Central memory CD4-positive, alpha-beta T cell (primary cell): ENCODE measurements at places on chromosomes 1 and 21.

DNA sequence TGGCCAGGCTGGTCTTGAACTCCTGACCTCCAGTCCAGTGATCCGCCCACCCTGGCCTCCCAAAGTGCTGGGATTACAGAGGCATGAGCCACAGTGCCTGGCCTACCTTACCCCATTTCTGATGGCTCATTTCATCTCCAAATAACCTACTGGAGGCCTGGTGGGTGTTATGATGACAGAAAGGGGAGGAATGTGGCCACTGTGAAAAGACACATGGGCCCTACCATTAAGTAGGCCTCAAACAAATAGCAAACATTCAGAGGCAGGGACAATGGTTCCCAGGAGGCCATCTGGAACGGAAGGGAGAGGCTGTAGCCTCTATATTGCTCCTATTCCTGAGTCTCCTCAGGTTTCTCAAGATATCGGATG lies 932 bp upstream of the FCRLA start:
- no peak for DNase-seq

DNA sequence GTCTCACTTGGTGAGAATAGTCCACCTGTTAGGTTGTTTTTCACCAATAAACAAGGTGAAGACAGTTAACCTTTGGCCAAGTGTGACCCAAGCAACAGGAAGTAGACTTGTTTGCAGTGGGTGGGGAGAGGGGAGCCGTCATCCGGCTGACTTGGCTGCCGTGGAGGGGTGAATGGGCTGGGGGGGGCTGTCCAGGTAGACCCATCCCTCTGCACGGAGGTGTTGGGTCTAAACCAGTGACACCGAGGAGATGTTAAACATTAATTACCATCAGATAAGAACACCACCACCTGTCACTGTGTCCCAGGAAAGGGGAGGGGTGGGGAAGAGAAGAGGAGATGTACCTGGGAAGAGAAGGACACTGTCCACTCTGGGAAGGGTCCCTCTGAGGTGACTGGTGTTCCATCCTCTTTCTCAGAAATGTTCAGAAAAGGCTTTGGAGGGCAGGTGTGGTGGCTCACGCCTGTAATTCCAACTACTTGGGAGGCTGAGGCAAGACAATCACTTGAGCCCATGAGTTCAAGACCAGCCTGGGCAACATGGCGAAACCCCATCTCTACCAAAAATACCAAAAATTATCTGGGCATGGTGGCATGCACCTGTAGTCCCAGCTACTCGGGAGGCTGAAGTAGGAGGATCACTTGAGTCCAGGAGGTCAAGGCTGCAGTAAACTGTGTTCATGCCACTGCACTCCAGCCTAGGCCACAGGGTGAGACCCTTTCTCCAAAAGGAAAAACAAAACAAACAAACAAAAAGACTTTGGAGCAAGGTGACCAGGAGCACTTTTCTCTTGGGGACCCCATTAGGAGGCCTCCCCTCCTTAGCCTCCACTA lies 6.7 kb upstream of the MYOM3 start:
- DNase-seq = no peak

- no peak for DNase-seq
Observed at GRCh38 chr1:215501496-215501895, 65.6 kb upstream of the KCTD3 start.

GRCh38 chr1:154465621-154466195 lies 36.3 kb upstream of the TDRD10 start:
- DNase-seq = no peak

DNA sequence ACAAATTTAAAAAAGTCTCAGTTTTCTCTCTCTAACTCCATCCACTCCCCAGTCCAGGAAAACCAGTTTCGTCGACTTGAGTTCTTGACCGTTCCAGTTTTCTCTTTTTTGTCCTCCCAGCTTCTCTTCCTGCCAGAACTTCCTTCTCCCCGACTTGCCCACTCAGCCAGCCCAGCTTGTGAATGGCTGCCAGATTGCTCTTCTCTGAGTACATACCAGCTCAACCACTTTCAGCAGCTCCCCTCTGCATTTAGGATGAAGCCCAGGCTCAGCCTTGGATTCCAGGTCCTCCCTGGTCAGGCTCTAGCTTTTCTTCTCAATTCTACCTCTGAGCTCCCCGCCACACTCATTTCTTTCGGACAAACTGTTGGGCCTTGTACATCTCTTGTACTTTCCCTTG lies 1.4 kb downstream of the DIO1 start:
- no peak for DNase-seq

- DNase-seq = no peak
Observed at GRCh38 chr1:66354311-66355201, 179.4 kb upstream of the SGIP1 start.

DNA sequence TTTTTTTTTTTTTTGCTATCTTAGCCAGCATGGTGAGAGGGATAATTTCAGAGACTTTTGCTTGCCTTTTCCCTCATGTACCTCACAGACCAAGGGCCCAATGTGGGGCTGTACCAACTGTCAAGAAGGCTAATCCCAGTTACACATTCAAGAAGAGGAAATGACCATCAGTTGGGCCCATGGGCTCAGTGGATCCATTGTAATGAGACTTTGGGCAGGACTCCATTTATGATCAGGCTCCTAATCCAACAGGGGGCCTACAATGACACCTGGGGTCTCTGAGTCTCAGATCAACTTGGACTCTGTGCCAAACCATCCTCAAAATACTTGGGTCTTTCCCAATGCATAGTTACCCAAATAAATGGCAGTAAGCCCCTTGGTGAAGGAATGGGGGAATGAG lies 450.4 kb upstream of the VAMP3 start:
- DNase-seq = no peak

DNA sequence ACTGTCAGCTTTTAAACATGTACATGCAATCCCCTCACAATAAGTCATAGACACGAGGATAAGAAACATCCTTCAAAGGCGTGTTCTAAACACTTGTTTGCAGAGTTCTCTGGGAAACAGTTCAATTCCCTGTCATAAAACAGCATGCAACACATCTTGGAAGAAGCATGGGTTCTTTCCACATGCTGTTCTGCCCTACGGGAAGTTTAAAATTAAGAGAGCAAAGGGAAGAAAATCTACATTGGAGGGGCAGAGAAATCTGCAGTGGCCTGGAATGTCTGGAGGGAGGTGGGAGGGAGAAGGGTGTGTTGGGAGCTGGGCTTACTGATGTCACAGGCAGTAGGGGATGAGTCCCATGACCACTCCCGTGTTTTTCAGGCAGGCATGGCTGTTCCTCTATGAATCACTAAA lies 98.3 kb upstream of the SLC2A1 start:
- no peak for DNase-seq

DNA sequence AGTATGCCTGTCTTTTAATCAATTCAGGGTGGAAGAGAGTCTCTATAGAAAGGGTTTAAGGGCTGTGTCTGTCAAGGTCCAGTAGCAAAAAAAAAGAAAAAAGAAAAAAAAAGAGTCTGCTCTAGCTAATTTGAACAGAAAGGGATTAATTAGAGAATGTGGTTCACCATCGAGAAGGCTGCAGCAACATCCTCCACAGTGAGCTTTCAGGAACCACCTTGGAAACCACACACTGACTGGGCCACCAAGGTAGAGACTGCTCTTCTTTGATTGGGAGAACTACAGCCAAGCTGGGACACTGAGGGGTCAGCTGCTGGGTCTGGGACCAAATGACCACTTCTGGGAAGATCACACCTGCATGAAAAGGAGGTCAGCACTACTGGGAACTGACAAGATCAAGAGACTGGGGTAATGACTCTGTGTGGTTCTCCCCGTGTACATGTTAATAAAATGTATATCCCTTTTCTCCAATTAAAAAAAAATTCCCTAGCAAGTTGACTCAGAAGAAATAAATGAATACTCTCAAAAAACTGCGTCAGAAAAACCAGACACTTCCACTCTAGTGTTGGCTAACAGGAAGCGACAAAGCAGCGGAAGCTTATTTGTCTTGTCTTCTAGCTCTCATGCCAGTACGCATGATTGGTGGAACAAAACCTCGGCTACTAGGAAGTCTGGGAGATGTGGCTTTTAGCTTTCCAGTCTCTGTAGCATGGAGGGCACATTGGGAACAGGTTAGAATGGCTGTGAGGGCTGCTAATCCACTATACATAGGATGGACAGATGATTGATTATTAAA lies 60.0 kb upstream of the IVNS1ABP start:
- no peak for DNase-seq

DNA sequence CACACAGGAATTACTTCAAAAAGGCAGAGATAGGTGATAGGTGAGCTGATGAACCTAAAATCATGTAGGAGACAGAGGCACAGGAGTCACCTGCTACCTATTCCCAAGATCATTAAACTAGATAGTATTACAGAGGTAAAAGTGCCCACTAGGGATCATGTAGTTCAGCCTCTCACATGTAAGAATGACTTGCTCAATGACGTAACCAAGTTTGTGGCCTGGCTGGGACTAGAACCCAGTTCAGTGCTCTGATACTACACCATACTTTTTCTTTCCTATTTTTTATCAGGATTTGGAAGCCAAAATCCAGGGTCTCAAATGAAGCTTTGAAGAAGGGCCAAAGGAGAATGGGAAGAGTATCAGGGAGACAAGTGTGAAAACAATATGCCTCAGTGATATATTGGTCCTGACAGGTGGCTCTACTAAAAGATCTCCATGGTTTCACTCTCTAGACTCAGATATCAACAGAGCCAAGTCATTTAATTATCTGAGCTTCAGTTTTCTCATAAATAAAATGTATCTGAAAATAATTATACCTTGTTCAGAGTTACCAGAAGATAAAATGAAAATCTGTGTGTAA lies 87.3 kb upstream of the SLFNL1 start:
- no peak for DNase-seq

GRCh38 chr1:77802026-77802425 lies 22.6 kb downstream of the MIGA1 start:
- no peak for DNase-seq

DNA sequence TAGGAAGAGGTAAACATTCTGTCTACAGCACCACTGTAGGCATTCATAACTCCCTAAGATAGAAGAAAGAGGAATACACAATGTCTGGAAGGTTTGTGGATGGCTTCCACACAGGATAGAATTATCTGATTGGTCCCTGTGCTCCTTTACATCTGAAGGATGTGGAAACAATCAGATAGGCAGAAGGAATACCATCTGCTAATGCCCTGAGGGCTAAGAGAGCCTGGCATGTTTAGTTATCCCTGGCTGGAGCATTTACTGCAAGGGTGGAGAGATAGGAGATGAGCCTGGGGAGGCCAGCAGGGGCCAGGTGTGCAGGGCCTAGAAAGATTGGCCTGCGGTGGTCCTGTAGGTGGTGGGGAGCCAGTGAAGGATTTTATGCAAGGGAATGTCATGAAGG lies 8.6 kb upstream of the ACBD3 start:
- no peak for DNase-seq

DNA sequence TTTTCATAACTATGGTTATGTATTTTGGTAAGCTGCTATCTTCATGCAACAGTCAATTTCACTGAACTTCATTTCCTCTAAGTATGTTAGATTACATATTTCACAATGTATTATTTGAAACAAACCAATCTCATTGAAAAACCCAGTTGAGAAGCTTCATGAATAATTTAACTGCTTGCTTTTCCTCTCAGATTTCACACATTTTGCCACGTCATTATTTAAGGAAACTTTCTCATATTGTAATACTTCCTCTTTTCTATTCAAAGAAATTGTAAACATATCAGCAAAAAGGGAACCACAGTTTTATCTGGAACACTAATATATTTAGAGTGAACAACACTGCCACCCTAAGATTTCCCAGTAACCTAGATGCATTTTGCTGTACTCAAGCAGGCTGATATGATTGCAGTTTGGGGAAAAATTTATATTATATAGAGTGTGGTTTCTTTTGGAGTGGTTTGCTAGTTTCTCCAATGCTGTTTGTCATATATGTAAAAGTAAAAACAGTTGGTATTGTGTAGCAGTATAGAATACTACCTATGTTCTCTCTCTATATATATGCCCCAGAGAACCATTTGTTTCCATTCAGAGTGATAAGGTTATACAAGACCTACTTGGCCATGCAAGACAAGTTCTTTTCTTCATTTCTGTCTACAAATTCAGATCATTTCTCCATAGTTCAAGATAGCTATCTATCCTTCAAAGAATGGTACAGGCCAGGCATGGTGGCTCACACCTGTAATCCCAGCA lies 28.4 kb upstream of the AHCTF1 start:
- no peak for DNase-seq

GRCh38 chr1:118113261-118113660 lies 71.8 kb downstream of the SPAG17 start:
- DNase-seq = no peak

DNA sequence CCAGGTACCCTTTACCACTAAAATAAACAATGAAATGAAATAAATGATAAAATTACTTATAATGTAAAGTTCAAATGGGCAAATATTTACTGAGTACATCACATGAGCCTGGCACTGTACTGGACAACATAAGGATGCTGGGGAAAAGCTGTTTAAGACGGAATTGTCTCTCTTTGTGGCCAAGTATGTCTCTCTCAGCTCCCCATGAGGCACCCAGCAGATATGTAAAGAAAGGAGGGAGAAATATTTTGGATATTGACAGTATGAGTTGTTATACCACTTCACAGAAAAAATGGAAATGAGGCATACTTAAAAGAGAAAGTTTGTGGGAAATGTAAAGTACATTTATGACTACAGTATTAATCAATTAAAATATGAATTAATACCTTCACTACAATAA lies 1.0 kb upstream of the TNFSF4 start:
- DNase-seq = no peak

DNA sequence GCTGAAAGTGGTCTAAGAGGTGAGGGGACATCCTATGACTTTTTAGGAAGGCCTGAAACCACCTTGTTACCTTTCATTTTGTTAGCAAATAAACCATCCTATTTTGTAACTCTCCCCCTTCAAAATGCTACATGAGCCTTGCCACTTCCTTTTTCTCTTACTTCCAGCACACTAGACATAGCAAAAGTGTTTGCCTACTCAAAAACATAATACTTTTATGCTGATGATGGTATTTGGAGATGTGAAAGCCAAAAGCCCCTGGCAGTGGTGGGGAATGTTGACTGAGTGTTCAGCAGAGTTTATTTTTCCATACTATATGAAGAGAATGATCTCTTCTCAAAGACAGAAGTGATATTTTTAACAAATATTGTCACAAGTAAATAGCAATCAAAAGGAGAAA lies 134.2 kb downstream of the EDEM3 start:
- DNase-seq = no peak

GRCh38 chr1:214570442-214570841 lies 19.0 kb upstream of the PTPN14 start:
- DNase-seq = no peak

DNA sequence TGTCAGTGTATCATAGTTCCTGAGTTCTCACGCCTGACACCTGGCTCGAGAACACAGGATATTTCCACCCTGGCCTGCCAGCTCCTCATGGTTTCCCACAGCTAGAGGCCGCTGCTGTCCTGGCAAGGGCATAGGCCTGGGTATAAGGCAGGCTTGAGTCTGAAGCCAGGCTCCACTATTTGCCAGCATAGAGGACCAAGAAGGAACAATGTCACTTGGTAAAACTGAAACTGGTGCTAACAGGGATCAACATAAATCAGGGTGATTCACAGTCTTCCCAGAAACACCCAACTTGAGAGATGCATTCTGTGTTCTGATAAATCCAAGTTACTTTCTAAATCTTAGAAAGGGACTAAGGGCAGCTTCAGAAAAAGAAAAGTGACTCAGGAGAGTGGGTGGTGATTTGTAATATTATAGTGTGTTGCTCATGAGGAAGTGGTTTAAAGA lies 6.9 kb upstream of the S100A2 start:
- DNase-seq = peak; percentile 30

- no peak for DNase-seq
Observed at GRCh38 chr1:20115916-20116315, 3.4 kb downstream of the PLA2G2D start.

- no peak for DNase-seq
Observed at GRCh38 chr1:47411436-47411835, 4.6 kb upstream of the FOXE3 start.
